ENCODE measurements at places on chromosomes 7 and 10. TPM values are rescaled to one million over a fixed set of nuclear protein-coding genes. Genes with fewer than 3 reads are reported as not detected.

The ZNF425 gene
- 3.8 TPM for total RNA-seq

The TEX36 gene
- total RNA-seq = not detected

The A1CF gene
- 0.07 TPM for total RNA-seq

The CHN2 gene
- total RNA-seq = 5.0 TPM

The MYOF gene
- total RNA-seq = 1.4 TPM

DNA sequence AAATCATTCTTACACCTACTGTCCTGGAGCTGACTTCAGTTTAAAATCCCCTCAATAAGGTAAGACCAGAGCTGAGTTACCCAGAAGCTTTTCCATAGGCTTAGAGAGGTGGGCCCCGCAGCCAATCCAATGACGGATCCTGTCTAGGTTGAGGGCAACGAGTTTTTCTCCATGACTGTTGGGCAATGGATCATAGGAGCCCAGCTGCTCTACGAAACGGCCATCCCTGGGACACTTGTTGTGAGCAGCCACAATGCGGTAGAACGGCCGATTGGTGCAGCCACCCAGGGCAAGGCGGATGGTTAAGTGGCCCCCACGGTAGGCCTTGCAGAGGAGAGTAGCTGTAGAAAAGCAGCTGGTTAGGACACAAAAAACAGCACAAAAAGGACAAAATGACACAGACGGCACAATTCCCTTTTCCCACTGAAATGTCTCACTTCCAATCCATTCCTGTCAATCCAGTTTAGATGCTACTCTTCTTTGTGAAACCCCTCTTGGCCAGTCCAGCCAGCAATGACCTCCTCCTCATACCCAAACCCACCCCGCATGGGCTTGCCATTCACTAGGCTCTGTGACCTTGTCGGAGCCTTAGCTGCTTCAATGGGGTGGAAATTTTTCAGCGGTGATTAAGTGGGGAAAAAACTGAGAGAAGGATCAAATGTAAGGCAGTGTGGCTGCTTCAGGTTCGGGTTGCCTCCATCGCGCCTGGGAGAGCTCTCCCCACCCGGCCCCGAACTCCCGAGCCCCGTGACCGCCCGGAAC lies 580 bp downstream of the MRPS16 start:
- peak overlapping the region; percentile 98 for H3K27ac ChIP-seq
- H3K4me1 ChIP-seq = peaks cover 28% of the 10 kb centered on the region
- no peak for DNase-seq
- H3K36me3 ChIP-seq = peaks cover 30% of the 10 kb centered on the region
- H3K4me3 ChIP-seq = peak overlapping the region; percentile 95

GRCh38 chr10:30747633-30748032 lies 118.1 kb upstream of the LYZL2 start:
- H3K36me3 ChIP-seq = no peaks in the 10 kb centered on the region
- no peaks in the 10 kb centered on the region for H3K27me3 ChIP-seq
- H3K4me3 ChIP-seq = no peak overlapping the region
- no peak overlapping the region for H3K27ac ChIP-seq

DNA sequence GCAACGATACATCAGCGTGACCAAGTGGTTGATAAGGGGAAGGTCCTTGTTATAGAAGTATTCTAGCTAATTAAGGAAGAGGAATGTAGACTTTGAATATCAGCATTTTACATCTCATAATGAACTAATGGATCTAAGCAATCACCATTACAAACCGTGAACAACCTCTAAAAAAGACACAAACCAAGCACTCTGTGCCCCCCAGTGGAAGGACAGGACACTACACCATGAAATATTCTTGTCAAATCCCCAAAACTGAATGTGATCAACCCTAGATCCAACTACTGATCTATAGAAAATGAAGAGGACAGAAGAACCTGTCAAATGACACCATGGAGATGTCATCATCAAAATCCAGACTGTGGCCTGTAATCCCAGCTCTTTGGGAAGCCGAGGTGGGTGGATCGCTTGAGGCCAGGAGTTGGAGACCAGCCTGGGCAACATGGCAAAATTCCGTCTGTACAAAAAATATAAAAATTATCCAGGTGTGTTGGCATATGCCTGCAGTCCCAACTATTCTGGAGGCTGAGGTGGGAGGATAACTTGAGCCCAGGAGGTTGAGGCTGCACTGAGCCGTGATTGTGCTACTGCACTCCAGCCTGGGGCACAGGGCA lies 111.3 kb upstream of the CARD11 start:
- H3K4me1 ChIP-seq = peaks cover 19% of the 10 kb centered on the region
- H3K4me3 ChIP-seq = no peak overlapping the region
- peaks cover 4% of the 10 kb centered on the region for H3K36me3 ChIP-seq

- no peak overlapping the region for H3K4me3 ChIP-seq
- H3K4me1 ChIP-seq = no peaks in the 10 kb centered on the region
- H3K27ac ChIP-seq = no peak overlapping the region
- H3K27me3 ChIP-seq = no peaks in the 10 kb centered on the region
- DNase-seq = no peak
Measured at GRCh38 chr7:116298576-116298975, 88.2 kb downstream of the TES start.

DNA sequence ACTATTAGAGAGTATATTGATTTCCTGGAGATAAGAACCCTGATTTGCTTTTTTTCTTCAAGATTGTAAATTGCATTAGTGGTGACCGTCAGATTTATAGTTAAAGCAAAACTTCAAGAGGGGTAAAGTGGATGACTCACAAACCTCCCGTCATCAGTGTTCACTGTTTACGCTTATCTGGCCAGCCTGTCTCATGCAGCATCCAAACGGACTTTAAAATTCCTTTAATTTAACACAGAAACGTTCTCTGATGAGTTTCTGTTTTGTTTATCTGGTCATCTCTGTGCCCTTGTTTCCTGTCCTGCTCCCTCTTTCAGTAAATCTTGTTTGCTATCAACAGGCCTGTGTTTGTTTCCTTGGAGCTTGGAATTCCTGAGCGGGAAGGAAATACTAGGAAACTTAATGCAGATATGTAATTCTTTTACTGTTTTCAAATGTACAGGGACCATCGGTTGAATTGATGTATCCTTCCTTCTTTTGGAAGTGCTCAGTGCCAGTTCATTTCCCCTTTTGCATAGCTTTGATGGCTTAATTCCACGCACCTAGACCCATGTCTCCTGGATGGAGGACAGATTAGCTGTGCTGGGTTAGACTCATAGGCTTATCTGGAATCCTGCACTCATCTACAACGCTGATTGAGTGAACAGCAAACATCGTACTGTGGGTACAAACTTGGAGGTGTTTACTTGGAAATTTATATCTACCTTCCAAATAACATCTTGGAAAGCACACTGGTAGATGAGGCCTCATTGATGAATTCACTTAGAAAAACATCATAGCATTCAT lies 21.3 kb downstream of the PTPRE start:
- H3K36me3 ChIP-seq = no peaks in the 10 kb centered on the region
- no peak for DNase-seq
- H3K4me1 ChIP-seq = peaks cover 6% of the 10 kb centered on the region
- no peaks in the 10 kb centered on the region for H3K27me3 ChIP-seq

DNA sequence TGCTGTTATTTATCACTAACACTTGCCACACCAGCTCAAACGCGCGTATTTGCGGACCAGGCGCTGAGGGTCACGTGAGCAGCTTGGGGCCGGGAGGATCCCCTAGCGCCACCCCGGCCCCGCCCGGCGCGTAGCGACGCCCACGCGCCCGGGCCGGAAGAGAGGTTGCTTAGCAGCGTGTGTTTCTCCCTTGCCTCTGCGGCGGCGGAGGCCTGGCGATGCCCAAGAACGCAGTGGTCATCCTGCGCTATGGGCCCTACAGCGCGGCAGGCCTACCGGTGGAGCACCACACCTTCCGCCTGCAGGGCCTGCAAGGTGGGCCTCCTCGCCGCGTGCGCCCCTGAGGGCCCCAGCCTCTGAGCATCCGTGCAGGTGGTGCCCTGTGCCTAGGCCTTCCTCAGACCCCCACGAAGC lies at the start of gene C10orf53:
C10orf53 (plus strand) TSS at position 172 of the 414 bp plus-strand sequence; CDS start at position 219, 47 bp downstream.
- H3K36me3 ChIP-seq = peaks cover 4% of the 10 kb centered on the region
- H3K27ac ChIP-seq = no peak within 1 kb of the TSS
- H3K27me3 ChIP-seq = peaks cover 97% of the 10 kb centered on the region
- peak within 1 kb of the TSS; percentile 70 for H3K4me3 ChIP-seq
- H3K4me1 ChIP-seq = 0 out of 2 replicates have a peak, but pooled peaks cover 6% of the 10 kb centered on the region

- H3K27me3 ChIP-seq = no peaks in the 10 kb centered on the region
- H3K27ac ChIP-seq = no peak overlapping the region
- no peaks in the 10 kb centered on the region for H3K36me3 ChIP-seq
Measured at GRCh38 chr10:81152656-81153055, 615.0 kb downstream of the SH2D4B start.

- peaks cover 15% of the 10 kb centered on the region for H3K36me3 ChIP-seq
- DNase-seq = peak; percentile 10
- H3K4me3 ChIP-seq = no peak overlapping the region
- H3K27me3 ChIP-seq = no peaks in the 10 kb centered on the region
- peak overlapping the region; percentile 49 for H3K27ac ChIP-seq
- peaks cover 7% of the 10 kb centered on the region for H3K4me1 ChIP-seq
Measured at GRCh38 chr7:2046581-2047565, 185.9 kb downstream of the MAD1L1 start.

GRCh38 chr7:131424219-131424822 lies 96.6 kb downstream of the MKLN1 start:
- H3K27me3 ChIP-seq = no peaks in the 10 kb centered on the region
- peaks cover 12% of the 10 kb centered on the region for H3K4me1 ChIP-seq
- DNase-seq = no peak

DNA sequence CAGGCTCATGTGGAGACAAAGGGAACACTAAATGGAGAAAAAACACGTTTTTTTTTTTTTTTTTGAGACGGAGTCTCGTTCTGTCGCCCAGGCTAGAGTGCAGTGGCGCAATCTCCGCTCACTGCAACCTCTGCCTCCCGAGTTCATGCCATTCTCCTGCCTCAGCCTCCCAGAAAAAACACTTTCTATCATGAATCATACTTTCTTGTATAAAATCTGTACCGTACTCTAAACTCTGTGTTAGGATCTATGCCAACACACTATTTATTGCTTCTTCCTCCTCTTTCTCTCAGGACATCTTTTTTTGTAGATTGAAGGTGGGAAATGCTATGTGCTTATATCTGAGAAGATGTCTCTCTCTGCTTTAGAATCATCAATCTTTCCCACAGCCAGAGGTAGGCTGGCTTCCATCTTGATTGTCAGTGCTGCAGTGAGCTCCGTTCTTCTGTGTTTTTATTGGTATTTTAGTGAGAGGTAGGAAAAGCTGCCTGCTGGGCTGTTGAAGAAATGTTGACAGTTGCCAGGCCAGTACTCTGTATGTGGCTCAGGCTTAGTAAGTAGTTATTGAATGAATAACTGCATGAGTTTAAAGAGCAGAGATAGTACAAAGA lies 101.1 kb downstream of the GPR85 start:
- H3K27ac ChIP-seq = no peak overlapping the region
- no peak for DNase-seq
- H3K36me3 ChIP-seq = no peaks in the 10 kb centered on the region
- no peaks in the 10 kb centered on the region for H3K27me3 ChIP-seq
- peaks cover 18% of the 10 kb centered on the region for H3K4me1 ChIP-seq

DNA sequence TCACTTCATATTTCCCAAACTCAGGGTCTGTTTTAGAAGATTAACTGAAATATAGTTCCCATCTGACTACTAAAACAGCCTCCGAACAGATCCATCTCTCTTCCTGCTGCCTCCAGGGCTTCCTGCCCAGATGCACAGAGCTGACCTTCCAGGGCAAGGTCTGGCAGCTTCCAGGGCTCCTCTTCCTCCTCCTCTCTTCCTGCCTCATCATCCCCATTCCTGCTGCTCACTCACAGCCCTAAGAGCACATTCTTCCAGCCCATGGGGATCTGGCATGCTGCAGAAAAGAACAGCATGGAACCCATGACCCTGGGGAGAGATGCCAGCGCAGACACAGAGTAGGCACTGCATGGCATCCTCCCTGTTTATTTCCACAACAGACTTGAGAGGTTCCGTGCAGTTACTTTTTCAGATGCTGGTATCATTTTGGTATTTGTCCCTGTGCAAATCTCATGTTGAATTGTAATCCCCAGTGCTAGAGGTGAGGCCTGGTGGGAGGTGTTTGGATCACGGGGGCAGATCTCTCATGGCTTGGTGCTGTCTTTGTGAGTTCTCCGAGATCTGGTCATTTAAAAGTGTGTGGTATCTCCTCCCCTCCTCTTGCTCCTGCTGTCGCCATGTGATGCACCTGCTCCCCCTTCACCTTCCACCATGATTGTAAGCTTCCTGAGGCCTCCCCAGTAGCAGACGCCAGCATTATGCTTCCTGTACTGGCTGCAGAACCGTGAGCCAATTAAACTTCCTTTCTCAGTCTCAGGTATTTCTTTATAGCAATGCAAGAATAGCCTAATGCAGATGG lies 4.4 kb downstream of the PKD1L1 start:
- DNase-seq = no peak
- peak overlapping the region; percentile 45 for H3K27ac ChIP-seq
- no peaks in the 10 kb centered on the region for H3K36me3 ChIP-seq
- H3K4me1 ChIP-seq = peaks cover 31% of the 10 kb centered on the region

GRCh38 chr10:111482621-111483216 lies 405.9 kb downstream of the ADRA2A start:
- no peak overlapping the region for H3K4me3 ChIP-seq
- H3K27ac ChIP-seq = no peak overlapping the region
- peaks cover 2% of the 10 kb centered on the region for H3K27me3 ChIP-seq
- peaks cover 23% of the 10 kb centered on the region for H3K4me1 ChIP-seq

DNA sequence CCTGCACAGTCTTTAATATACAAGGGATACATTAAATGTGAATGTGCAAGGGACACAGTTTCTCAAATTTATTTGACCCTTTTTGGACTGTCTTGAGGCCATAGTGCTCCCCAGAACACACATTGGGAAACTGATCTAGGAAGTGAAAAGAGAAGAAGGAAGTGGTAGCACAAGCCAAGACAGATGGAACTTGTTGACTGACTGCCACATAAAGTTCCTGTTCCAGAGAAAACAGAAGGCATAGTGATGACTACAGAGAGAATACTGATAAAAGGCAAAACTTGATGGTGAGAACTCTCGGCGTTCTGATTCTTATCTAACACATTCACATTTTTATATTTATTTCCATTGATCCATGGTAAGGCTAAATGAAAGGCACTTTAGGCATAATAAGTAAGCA lies 1216.4 kb downstream of the CNTNAP2 start:
- DNase-seq = no peak
- no peak overlapping the region for H3K27ac ChIP-seq
- no peak overlapping the region for H3K4me3 ChIP-seq
- no peaks in the 10 kb centered on the region for H3K36me3 ChIP-seq
- no peaks in the 10 kb centered on the region for H3K27me3 ChIP-seq
